ENCODE measurements at places on chromosomes 7 and 10. TPM values are rescaled to one million over a fixed set of nuclear protein-coding genes. Genes with fewer than 3 reads are reported as not detected.

DNA sequence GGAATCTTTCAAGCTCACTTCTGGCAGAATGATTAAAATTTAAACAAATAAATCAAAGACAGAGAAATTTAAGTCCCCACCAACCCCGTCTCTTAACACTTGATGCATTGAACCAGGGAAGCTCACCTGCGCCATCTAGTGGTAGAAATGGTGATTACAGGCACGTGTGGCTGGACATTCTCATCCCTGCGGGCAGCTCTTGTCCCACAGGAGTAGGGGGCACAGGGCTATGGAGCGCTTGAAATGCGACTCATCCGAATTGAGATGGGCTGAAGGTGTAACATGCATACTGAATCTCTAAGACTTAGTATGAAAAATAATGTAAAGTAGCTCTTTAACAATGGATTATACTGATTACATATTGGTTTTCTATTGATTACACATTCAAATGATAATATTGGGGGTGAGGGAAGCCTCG is 24.8 kb upstream of the SLIT1 start:
- DNase-seq = peak; percentile 94

DNA sequence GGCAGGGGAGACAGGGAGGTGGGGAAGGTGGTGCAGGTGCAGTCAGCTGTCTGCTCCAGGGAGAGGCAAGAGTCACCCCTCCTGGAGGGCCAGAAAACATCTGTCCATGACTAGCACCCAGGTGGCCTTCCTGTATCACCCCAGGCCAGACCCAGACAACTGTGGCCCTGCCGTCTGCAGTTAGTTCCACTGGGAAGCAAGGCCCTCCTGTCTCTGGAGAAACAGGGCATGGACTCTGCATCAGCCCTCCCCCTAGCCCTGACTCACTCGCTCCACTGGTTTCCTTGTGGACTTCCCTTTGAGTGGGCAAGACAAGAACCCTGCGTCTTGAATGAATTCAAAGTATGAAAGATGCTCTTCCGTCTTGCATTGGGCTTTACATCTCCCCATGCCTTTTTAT is 12.6 kb downstream of the TBATA start:
- no peak for DNase-seq

DNA sequence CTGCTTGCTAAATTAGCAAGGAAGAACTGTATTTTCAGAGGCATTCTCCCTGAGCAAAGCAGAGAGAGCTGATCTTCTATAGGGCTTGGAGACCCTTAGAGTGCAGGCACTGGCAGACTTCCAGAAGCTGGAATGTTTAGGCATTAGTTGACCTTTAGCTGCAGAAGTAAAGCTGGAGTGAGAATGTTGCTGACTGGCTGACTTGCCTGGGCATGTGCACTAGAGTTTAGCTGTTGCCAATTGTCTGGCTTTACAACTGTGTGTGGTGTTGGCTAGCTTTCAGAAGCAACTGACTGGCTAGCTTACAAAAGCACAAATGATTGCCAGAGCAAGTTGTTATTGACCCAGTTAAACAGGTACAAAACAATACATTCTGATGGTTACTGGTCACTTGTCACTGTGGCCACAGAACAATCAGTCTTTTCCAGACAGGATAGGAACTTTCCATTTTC is 25.1 kb downstream of the FAM13C start:
- peak; percentile 65 for DNase-seq

DNA sequence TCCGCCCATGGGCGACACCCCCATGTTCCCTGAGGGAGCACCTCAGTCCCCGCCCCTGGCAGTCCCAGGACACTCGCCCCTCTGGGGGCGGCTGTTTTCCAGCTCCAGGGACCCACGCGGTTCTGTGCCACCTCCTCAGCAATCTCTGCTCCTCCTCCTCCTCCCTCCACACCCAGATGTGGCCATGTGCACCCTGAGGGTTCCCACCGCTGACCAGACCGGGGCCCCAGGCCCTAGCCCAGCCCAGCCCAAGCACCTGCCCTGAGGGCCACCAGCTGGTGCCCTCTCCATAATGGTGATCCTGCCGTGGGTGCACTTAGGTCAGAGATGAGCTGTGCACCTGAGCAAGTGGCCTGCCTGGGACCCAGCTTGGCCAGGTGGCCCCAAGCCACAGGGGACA is 25.1 kb downstream of the AP5Z1 start:
- DNase-seq = no peak

GRCh38 chr10:73494877-73495225 is 973 bp downstream of the PPP3CB start:
- DNase-seq = no peak

DNA sequence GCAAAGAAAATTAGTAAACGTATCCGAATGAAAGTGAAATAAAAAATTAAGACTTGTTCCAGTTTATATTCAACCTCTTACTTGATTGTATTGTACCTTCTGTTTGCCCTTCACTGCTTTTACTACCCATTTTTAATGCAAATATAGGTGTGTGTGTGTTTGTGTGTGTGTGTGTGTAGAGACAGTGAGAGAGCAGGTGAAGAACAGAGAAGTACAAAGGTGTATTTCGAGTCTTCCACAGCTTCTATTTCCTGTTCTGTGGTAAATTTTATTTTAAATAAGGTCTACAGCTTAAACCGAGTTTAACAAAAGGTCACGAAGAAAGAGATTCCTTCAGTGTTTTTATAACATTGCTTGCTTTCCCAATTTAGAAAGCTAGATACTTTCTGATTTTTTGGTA is 12.7 kb upstream of the SVIL start:
- no peak for DNase-seq

DNA sequence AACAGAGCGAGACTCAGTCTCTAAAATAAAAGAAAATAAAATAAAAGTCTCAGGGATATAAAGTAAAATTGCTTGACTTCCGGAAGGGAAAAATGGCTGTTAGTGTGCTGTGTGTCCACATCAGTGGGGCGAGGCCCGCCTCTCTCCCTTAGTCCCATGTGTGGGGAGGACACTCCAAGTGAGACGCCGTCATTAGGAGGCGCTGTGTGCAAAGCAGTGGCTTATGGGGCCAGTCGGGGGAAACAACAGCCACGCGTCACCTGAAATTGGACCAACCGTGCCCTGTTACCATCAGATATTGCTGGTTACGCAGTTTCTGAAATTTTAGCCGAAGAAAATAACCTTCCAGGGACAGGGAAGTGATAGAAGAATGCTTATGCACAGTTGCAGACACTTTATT is 15.8 kb downstream of the SFXN4 start:
- DNase-seq = no peak

RAPGEF5 gene
- 121 TPM for total RNA-seq

PTPN12 gene
- total RNA-seq = 52.2 TPM
